Activated naive CD4-positive, alpha-beta T cell (primary cell): ENCODE measurements at places on chromosomes 6 and 20.

GRCh38 chr6:34115403-34115795, 30.5 kb downstream of the GRM4 start:
- DNase-seq, result no peak

GRCh38 chr6:116465246-116465645, 4.1 kb downstream of the CALHM6 start:
- no peak for DNase-seq

DNA sequence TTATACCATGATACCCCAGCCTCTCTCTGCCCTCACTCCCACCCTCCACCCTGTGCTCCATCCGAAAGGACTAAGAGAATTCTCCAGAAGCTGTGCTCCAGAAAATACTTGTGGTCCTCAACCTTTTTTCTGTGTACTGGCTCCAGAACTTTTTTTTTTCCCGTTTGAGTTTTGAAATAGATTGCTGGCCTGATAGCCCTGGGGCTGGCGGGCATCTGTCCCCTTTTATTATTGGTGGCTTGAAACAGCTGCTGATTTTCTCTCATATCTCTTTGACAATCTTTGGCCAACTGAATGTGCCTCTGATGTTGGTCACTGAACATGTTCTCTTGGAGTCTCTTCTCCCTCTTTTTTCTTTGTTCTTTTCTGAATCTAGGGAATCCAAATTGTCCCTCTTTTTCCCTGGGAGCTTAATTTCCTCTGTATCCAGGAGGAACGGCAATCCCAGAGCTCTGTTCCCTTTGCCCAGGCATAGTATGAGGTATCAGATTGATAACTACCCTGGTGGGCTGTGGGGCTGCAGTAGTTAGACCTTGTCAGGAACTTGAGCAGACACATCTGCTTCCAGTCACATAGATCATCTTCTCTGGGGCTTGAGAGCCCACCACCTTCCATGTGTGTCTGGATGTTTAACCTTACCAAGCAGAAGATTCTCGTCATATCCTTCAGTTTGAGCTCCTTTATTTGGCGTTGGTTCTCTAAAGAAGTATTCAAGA, 1.6 kb downstream of the PPARD start:
- no peak for DNase-seq

- DNase-seq, result no peak
Observed at GRCh38 chr6:53287336-53288225, 61.2 kb downstream of the ELOVL5 start.

- no peak for DNase-seq
Observed at GRCh38 chr20:33490023-33490933, at the start of gene CBFA2T2. Gene CBFA2T2, plus strand, starts transcription at chr20:33490096. Its CDS starts 172 bp downstream, at chr20:33490268.

GRCh38 chr6:20118892-20119291, 93.4 kb downstream of the MBOAT1 start:
- no peak for DNase-seq

DNA sequence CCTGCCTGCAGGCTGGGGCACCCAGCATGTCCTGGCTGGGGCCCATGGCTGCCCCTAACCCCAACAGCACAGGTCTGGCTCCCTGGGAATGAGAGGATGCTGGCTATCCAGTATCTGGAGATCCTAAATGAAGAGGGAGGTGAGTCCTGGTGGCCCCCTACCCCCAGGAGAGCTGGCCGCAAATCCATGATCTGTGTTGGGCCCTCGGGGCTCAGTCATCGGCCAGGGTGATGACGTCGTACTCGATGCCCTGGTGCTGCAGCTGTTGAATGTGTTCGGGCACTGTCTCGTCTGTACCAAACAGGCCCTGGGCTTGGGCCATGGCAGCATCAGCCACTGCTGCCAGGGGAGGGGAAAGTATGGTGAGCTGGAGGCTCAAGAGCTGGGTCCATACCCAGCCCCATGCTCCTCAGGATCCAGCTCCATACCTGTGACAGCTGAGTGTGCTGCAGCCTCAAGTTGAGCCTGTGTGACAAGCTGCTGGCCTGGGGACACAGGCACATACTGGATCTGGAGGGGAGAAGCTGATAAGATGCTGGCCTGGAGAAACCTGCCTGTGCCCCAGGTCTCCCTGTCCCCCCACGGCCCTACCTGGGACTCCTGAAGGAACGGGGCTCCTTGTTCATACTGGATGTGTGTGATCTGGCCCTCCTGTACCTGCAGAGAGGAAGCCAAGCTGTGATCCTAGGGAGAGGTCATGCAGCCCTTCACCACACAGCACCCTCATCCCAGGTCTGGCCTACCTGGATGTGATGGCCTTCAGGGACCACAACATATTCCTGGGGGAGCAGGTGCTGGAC, 14.5 kb downstream of the PCIF1 start:
- no peak for DNase-seq

- no peak for DNase-seq
Observed at GRCh38 chr6:74280130-74280692, 584.2 kb downstream of the CD109 start.

DNA sequence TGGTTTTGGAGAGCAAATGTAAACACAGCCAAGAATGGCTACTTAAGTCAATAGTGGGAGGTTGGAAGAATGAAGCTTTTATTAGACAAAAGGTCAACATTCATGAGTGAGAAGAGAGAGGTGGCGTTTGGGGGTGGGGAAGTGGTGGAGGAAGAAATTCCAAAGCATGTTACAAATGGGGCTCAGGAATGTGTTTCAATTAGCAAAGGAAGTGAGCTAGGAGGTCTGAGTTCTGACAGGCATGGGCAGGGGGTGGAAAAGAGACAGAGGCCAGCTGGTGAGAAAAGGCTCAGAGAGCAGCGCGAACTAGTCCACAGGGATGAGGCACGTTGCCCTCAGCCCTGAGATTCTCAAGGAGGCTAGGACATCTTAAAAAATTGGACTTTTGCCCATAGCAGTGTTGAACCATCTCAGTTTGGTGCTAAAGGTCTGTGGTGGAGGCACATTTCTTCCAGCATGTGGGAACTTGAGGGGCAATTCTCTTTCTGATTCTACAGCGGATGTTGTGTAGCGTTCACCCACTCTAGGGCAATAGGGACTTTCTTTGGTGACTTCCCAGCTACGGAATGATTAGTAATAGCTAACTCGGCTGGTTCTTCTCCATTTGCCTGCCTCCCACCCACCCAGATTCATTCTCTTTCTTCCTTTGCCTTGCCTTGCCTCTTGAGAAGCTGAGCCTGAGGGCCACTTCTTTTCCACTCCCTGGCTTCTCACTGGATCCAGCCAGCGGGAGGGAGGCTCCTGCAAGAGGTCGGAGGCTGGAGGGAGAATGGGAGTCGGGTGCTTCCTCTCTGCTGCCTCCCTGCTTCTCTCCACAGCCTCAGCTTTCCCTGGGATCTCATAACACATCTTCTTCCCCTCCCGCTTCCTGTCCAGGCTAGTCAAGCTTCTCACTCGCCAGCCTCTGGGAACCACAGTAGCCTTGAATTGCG, 45.1 kb upstream of the NEDD9 start:
- DNase-seq, result no peak

GRCh38 chr20:33835615-33836172, 24.5 kb downstream of the CHMP4B start:
- no peak for DNase-seq

DNA sequence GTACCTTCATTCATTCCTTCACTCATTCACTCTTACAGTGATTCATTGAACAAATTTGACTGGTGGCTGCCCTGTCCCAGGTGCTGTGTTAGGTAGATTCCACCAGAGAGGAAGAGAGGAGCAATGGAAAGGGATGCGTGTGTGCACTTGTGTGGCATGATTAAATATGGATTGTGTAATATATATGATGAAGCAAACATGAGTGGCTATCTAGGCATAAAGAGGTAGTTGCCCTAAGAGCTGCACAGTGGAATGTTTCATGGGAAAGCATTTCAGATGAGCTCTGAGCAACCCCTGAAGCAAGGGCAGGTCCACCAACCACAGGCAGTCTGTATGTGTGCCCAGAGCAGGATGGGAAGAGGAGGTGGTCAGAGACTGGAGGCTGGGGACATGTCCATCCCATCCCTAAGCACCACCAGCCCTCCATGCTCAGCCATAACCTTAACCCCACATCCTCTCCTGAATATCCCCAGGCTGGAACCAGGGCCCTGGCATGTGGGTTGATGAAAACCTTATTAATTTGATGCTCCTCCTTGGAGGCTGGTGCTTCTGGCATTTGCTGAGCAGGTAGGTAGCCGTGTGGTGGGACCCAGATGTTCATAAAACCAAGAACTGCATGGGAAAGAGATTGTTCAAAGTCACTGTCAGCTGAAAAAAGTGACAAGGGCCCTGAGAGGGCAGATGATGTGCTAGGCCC, 226.2 kb downstream of the SYNDIG1 start:
- no peak for DNase-seq

DNA sequence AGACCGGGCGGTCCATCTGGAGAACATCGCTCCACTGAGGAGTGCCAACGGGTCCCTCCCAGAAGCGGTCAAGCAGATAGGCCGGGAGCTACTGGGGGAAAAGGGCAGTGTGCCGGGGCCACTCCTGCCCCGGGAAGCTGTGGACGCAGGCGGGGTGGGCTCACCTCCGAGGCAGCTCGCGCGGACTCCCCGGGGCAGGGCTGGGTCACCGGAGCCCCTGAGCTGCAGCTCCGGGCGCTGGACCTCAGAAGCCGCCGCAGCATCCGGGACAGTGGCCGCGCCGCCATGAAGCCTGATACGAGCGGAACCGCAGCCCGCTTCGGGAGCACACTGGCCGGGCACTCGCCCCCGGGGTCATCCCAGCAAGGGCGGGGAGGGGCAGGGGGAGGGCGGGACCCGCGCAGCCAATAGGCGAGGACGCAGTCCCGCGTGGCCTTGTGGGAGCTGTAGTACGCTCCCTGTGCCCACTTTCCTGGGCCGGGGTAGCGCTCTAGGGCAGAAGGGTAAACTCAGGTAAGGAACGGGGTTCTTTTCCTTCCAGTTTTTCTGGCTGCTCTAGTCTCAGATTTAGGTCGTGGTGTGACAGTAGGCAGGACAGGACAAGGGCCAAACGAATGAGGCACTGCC, at the start of gene MOCS1:
Gene MOCS1, minus strand, starts transcription at position 332 of the 627 bp plus-strand sequence. Its CDS starts 45 bp downstream, at position 287.
- no peak for DNase-seq

GRCh38 chr6:151070631-151071051, 169.1 kb upstream of the AKAP12 start:
- DNase-seq, result no peak

GRCh38 chr6:83417880-83418663, 12.8 kb downstream of the ME1 start:
- no peak for DNase-seq

- no peak for DNase-seq
Observed at GRCh38 chr20:8152183-8152582, 20.1 kb downstream of the PLCB1 start.

GRCh38 chr6:130680116-130680515, 147.1 kb upstream of the SMLR1 start:
- DNase-seq, result no peak

- DNase-seq, result no peak
Observed at GRCh38 chr20:39291301-39291700, 329.2 kb downstream of the DHX35 start.

DNA sequence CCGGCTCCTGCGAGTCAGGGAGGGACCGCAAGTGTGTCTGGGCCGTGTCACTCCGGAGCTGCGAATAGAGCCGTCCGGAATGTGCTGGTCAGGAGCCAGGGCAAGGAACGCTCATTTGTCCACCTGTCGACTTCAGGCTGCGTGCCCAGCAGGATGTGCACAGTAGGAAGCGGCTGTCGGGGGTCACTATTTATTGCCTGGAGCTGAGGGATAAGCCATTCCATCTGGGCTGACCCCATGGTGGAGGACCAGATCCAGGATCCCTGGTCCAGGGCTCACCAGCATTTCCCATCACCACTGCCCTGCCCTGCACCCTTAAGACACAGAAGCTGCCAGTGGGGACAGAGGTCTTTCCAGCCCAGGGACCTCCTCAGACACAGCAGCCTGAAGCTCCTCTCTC, 14.7 kb downstream of the NTSR1 start:
- DNase-seq, result no peak

DNA sequence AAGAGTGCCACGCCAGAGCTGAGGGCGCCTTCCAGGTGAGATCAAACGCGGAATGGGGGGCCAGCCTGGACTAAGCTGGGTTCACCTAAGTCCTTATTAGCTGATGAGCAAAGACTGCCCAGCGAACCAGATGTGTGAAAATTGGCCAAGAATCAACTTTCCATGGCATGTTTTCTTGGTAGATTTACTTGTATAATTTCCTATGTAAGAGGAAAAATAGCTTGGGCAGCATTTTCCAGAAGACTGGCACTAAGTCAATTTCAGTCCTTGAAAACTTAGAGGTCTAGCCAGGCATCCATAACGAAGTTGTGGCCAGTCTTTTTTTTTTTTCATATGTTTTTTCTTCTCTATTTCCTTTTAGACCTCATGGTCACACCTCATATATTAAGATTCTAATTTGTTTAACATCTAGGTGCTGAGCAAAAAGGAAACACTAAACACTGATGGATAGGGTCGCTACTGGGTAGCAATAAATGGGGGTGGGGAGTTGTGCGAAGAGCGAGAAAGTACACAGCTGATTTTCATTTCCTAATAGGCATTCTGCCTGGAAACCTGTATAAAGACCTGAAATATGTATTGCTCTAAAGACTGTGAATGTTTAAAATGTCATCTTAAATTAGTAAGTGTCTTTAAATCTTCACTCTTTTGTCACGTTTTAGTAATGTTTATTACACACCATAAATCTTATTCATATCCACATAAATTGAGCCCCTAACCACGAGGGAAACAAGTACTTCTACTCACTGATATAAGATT, 188.8 kb downstream of the CD83 start:
- DNase-seq, result no peak

- no peak for DNase-seq
Observed at GRCh38 chr6:166269301-166270039, 38.7 kb downstream of the PRR18 start.

DNA sequence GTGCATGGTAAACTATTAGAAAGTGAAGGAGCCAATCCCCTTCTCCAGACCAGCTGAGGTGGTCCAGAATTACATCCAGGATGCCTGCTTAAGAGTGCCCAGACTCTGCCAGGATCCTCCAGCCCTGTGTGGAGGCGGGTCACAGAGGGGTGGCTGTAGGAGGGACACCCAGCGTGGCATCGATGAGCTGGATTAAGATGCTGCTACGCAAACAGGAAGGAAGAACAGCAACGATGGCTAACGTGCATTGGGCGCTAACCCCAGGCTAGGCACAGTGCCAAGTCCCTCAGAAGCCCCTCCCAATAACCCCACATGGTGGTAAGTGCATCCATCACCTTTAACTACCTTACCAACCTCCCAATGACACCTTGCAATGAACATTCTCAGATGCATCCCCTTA, 63.9 kb upstream of the MRPS10 start:
- peak; percentile 43 for DNase-seq

GRCh38 chr6:10809098-10809497, 29.2 kb downstream of the MAK start:
- DNase-seq, result no peak

GRCh38 chr20:63014710-63015109, 7.9 kb upstream of the BHLHE23 start:
- no peak for DNase-seq
